CD4-positive, CD25-positive, alpha-beta regulatory T cell (primary cell): ENCODE measurements at places on chromosomes 13 and 19.

DNA sequence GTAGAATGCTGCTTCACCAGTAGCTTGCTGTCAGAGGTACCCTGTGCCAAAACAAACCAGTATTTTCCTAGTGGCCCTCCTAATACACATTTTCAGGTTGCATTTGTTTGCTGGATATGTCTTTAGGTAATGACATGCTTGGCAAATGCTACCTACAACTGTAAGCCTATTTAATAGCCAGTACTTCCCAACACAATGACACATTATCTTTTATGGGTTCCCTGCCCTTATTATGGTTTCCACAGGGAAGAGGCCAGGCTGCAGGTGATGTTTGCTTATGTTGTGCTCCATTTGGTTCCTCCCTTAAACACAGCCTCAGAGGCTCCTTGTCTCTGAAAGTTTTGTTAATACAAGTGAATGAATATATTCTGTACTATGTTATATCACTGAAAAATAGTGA is 24.7 kb downstream of the FRY start:
- DNase-seq = no peak

DNA sequence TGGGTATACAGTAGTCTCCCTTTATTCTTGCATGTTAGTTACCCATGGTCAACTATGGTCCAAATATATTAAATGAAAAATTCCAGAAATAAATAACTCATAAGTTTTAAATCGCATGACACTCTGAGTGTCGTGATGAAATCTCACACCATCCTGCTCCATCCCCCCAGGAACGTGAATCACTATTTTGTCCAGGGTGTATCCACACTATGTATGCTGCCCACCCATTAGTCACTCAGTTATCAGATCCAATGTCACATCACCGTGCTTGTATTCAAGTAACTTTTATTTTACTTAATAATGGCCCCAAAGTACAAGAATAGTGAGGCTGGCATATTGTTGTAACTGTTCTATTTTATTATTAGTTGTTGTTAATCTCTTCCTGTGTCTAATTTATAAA is 115.8 kb upstream of the SERP2 start:
- DNase-seq = no peak

DNA sequence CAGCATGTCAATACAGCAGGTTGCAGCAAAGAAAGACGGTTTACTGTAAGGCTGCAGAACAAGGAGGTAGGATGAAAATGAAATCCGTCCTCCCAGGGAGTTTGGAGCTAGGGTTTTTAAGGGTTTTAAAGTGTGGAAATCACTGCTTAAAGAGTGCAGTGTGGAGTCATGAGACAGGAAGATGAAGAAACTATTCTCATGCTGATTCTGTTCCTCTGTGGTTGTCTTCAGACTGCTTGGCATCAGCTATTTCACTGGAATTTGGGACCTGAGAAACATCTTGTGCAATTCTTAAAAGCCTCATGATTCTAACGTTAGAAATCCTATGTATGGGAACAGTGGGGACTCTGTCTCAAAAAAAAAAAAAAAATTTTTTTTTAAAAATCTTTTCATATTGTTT is 11.4 kb downstream of the ZNF331 start:
- DNase-seq = no peak

DNA sequence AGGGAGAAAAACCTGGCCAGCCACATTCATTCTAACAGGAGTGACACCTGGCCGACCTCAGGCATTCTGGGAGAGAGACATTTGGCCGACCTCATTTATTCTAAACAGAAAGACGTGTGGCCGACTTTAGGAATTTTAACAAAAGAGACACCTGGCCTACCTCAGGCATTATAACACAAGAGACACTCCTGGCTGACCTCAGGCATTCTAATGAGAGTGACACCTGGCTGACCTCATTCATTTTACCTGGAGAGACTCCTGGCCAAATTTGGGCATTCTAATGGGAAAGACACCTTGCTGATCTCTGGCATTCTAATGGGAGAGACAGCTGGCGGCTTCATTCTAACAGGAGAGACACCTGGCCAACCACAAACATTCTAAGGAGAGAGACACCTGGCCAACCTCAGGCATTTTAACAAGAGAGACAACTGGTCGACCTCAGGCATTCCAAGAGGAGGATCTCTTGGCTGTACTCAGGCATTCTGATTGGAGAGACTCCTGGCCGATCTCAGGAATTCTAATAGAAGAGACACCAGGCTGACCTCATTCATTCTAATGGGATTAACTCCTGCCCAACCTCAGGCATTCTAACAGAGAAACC is 1353.9 kb downstream of the UQCRFS1 start:
- DNase-seq = no peak

DNA sequence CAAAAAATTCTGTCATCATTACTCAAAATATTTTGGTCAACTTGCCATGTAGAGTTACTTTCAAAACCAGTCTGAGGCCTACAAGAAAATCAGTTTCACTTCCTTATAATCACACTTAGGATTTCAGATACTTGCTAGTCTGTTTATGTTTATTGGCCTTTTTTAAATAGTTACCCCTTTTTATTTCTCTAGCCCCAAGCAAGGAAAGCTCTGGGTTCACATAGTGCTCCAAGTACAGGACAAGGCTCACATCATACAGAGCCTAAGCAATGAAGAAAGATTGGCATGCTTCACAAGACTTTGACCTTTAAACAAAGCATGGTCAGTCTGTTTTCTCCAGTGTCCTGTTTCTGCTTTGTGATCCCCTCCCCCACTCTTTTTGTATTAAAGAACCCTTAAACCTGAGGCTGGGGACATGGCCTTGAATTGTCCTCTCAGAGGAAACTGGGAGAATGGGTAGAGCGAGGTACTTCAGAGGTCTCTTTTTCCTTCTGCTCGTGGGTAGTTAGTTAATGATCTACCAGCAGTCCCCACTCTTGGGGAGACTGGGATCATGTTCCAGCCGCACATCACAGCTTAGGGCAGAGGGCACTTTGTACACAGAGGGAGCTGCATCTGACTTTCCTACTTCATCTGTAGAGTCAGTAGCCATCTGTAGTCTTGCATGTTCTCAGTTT is 30.7 kb downstream of the CEACAM1 start:
- no peak for DNase-seq

GRCh38 chr13:99866781-99867180 is 104.8 kb downstream of the ZIC5 start:
- DNase-seq = no peak
